Gastrocnemius medialis (tissue), 4 donors: ENCODE measurements at places on chromosomes 2 and 18.

GRCh38 chr2:239762106-239762505, 263.0 kb downstream of the NDUFA10 start:
- no peak for DNase-seq

- DNase-seq: no peak
Observed at GRCh38 chr2:23092831-23093230, 292.1 kb upstream of the KLHL29 start.

DNA sequence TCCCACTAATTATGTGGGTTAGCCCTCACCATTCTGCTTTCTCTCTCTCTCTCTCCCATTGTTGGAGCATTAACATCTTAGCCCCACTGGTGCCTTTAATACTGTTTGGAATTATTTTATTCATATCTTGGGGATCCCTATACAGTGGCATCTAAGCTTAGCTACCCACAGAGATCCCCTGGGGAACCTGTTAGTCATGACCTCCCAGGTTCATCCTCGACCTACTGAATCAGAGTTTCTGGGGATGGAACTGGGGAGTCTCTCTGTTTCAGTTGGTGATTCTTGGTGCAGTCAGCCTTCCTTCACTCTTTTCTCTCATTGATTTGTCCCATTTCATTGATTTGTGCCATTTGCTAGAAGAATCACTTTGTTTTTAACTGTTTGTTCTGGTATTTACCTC, 137.3 kb downstream of the PLCL1 start:
- DNase-seq: no peak

DNA sequence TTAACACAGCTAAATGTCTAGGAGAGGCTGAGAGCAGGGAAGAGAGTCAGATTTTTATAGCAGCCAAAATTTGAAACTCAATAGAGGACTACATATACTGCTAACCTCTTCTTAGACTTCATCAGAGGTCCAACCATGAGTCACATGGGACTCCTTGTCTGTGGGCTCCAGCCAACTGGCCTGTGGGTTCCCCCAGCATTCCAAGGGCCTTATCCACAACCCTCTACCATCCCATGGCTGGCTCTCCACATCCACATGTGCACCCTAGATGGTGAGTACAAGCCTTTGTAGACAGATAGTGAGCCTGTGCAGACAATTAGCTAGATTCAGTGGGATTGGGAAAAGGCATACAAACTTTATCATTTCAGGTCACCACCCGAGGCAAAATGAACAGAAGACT, 901.9 kb upstream of the ZEB2 start:
- DNase-seq: no peak

- no peak for DNase-seq
Observed at GRCh38 chr18:3584266-3584861, 134.4 kb downstream of the TGIF1 start.

DNA sequence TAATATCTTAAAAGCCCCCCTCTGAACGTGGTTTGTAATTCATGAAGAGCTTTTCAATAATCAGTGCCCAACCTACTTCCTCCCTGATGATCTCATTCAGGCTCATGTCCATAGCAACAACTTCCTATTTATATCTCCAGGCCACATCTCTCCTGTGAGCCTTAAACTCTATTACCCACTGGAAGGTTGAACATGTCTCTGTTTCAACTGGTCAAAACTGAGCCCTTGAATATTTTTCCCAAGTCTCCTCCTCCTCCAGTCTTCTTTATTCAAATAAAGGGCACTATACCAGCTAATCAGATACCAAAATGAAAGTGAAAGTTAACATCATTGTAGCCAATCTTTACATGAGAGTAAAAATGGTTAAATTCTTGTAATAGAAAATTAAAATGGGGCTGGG, 63.7 kb upstream of the ITGA4 start:
- no peak for DNase-seq

DNA sequence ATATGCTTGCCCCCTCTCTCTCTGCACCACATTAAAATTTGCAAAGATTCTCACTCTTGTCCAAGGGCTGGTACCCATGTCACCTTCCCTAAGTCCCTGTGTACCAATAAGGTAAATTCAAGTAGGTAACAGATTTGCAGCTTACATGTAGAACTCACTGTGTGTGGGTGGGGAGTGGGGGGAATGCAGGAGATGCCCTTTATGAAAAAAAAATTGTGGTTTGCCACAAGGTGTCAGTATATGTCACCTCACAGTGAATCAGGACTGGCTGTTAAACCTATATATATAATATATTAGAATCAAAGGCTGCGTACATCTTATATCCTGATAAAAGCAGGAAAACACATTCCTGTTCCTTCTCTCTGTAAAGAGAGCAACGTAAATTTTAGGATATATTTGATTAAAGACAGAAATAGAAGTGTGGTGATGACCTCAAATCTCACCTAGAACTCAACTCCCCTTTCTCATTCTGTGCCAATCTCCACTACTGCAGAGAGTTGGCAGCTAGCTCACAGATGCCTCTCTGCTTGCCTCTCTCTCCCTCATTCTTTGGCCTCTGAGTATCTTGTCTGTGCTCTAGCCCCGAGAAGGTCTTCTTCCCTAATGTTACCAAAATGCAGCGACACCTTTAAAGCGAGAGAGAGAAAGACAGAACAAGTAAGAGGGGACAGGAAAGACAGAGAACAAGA, 536 bp downstream of the XDH start:
- no peak for DNase-seq

DNA sequence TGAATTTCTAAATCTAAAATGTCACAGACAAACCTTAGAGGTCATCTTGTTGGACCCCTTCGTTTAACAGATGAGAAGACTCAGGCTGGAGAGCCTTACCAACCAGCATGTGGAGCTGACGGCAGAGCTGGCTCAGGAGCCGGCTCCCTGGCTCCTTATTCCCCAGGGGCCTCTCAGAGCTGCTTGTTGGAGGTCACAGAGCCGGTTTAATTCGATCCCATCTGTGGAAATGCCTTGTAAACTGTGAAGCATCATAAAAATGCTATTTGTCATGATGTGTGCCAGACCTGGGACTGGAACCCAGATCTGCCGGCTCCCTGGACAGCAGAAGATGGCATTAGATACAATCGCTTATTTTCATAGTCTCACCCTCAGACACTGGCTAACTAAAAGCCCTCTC, 8.2 kb upstream of the CIB4 start:
- DNase-seq: no peak

- DNase-seq: no peak
Observed at GRCh38 chr2:230312638-230313037, 14.4 kb upstream of the SP140L start.

DNA sequence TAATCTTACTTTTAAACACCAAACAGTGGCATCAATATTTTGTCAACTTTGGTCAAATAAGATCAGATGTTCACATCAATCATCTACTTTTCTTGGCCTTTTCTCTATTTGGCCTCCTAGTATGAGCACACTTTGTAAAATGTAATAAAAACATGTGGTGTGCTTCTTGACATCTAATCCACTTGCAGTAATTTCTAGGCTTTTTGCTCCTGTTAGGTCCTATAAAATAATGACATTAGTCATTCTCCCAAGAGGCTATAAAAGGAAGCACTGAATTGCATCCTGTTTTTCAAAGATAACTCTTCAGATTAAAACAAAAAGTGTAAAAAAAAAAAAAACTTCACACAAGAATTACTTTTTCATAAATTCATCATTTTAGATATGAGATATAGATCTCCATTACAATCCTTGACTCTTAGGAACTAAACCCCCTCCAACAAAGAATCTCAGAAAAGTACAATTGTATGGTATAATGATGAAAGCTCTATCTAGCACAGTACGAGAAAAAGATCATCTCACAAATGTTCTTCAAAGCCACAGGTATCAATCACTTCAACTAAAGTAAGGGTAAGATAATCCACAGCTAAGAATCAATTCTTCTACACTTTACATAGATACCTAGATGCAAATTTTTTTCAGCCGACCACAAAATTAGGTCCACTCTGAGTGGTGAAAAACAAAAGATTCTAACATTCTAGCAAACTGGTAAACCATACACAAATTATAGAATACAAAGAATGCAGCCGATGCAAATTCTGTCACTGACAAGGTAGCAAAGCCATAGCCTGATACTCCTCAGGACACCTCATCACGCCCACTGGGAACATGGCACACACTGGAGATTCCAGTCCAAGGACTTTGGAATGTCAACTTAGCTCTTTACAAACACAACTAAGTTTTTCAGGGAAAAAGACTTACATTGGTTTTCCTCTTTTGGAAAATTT, 2.7 kb downstream of the BCL2 start:
- DNase-seq: no peak

DNA sequence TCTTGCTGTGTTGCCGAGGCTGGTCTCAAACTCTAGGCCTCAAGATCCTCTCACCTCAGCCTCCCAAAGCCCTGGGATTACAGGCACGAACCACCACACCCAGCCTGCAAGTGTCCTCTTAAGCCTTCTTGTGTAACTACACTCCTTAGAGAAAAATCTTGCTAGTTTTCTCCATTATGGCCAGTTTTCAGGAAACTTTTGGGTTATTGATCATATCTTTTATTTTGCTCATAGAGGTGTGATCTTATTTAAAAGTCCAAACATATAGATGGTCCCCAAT, 2.4 kb downstream of the SOCS6 start:
- DNase-seq: no peak

GRCh38 chr18:1865869-1866268, 705.4 kb downstream of the METTL4 start:
- DNase-seq: no peak

GRCh38 chr2:97966545-97967215, 29.1 kb downstream of the TMEM131 start:
- no peak for DNase-seq

DNA sequence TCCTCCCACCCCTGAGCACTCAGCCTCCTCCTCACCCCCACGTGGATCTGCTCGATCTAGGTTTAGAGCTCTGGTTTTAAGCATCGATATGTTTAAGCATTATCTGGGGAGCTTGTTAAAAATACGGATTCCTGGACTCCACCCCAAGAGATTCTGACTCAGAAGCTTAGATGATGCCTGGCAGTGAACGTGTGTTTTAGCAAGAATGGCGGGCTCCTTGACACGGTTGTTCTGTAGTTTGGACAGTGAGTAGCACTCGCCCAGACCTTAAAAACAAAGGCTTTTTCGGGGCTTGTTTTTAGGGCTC, 47.3 kb downstream of the LDLRAD4 start:
- DNase-seq: no peak

GRCh38 chr2:37084797-37085196, 479 bp downstream of the GPATCH11 start:
- DNase-seq: no peak

DNA sequence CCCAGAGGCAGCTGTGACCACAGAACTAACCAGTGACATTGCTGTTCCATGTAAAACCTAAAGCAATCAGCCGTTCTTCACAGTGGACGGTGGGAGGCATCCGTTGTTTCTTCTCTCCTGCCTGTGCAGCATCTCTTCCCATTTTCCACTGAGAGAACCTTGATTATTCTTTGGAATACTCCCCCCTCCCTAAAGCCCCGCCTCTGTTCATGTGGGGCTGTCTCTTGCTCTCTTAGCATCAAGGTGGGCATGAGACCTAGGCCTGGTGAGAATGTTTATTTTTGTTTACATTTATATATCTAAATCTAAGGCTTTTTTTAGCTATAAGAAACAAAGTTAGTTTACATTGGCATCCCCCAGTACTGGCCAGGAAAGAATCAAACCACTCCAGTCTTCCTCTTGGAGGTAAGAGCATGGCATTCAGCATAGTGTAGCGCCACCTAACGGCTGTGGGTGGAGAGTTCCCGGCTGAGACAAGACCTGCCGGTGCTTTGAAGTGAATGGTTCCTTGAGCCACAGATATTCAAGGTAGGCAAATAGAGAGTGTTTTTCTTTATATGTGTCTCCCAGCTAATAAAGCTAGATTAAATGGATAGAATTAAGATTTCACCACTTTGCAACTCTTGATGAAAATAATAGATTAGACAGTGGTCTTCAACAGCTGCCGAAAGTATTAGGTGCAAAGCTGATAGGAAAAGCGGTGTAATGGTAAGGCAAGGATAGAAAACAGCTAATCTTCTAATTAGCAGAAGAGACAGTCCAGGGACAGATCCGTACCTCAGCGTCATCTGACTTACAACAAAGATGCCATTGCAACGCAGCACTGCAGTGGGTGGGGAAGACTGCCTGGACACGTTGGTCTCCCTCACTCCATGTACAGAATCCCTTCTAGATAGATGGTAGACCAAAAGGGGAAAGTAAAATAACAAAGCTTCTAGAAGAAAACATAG, 219.6 kb upstream of the RAB12 start:
- DNase-seq: peak; percentile 55

DNA sequence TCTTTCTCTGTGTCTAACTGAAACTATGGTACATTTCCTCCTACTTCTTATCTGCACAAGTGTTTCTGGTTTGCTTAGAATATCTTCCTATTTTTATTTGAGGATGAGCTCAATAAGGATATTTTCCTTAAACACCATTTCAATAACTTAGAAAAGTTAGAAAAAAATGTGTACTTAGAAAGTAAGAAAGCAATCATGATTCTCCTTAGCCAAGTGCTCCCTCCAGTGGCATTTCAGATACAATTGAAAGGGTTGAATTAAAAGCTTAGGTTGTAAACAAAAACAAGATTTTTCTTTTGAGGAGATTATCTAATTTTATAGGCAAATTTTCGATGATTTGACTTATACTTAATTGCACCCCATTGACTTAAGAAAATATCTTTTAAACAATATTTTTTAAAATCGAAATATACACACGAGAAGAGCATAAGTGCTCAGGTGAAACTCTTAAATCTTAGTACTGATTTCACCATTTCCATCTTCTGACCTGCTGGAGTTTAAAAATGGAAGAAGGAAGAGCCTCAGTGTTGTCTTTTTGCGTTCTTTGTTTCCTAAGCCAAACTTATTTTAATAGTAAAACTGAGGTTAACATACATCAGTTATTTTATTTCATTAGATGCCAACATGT, 26.9 kb downstream of the C18orf63 start:
- DNase-seq: no peak

DNA sequence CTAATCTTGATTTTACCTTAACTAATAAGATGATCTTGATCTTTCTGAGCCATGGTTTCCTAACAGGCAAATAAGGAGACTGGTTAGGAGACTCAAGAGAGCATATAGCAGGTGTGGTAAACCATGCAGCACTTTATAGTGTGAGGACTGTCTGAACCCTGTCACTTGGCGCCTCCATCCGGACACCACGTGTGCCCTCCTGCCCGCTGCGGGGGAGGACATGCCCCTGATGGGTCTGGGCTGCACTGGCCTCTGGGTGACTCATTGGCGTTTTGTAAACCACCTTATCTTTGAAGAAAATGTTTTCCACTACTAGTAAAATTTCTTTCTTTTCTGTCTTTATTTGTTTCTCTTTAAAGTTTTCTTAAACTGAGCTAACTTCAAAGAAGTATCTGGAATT, 131.1 kb downstream of the FMNL2 start:
- DNase-seq: no peak

- DNase-seq: no peak
Observed at GRCh38 chr2:38125007-38125406, 49.1 kb upstream of the CYP1B1 start.

GRCh38 chr18:65592435-65592834, 158.4 kb upstream of the CDH7 start:
- DNase-seq: no peak

DNA sequence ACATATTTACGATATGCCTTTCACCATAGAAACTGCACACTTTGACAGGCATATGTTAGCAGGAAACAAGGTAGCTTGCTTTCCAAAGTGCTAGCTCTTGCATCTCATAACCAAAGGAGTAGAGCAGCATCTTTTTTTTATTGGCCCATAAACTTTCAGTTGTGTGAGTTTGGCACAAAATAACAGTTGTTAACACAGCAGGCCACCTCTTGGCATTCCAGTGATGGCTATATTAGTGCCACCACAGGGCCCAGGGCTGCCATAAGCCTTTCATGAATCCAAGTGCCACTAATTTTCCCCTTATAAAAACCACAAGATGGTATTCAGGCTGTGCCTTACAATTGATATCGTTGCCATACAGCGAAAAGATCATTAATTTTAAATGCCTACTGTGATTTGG, 40.3 kb upstream of the KLF7 start:
- DNase-seq: no peak

- DNase-seq: peak; percentile 17
Observed at GRCh38 chr2:45330637-45331409, 280.2 kb downstream of the SRBD1 start.
